ENCODE measurements at places on chromosomes 16 and 17. TPM values are rescaled to one million over a fixed set of nuclear protein-coding genes. Genes with fewer than 3 reads are reported as not detected.

Gene CBX2
- 48.6 TPM for total RNA-seq

Gene STARD3
- 56.2 TPM for total RNA-seq

Gene CHST6
- 2.4 TPM for total RNA-seq

Gene TSPOAP1
- total RNA-seq = 87.2 TPM

Gene TP53TG3
- total RNA-seq = not detected

Gene RSAD1
- 40.1 TPM for total RNA-seq

Gene IRX3
- 45.2 TPM for total RNA-seq

Gene KRTAP4-6
- not detected for total RNA-seq

DNA sequence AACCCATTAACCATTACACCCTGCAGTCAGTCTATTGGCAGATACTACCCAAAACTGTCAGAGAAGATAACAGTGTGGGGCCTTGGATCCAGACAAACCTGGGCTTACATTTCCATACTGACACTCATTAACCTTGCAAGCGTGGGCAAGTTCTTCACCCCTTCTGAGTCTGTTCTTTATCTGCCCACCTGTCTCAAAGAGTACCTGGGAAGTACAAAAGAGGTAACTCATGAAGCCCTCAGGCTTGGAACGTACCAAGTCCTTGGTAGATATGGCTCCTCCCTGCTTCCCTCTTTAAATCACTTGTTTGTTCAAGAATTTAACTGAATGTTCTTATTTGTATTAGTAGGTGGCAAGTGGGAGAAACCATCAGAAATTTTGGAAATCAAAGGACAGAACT lies 2.5 kb upstream of the IGSF6 start:
- no peaks in the 10 kb centered on the region for H3K27me3 ChIP-seq
- H3K27ac ChIP-seq = no peak overlapping the region
- peaks cover 14% of the 10 kb centered on the region for H3K36me3 ChIP-seq
- DNase-seq = no peak

DNA sequence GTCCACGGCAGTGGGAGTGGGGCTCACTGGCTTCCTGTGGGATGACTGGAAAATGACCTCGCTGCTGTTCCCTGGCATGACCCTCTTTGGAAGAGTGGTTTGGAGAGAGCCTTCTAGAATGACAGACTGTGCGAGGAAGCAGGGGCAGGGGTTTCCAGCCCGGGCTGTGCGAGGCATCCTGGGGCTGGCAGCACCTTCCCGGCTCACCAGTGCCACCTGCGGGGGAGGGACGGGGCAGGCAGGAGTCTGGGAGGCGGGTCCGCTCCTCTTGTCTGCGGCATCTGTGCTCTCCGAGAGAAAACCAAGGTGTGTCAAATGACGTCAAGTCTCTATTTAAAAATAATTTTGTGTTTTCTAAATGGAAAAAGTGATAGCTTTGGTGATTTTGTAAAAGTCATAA lies 7.8 kb upstream of the RNF213 start:
- H3K36me3 ChIP-seq = peaks cover 8% of the 10 kb centered on the region
- no peak overlapping the region for H3K27ac ChIP-seq
- no peak for DNase-seq
- H3K27me3 ChIP-seq = no peaks in the 10 kb centered on the region
- peaks cover 9% of the 10 kb centered on the region for H3K4me1 ChIP-seq

GRCh38 chr16:84700446-84701300 lies 873 bp downstream of the USP10 start:
- DNase-seq = no peak
- H3K4me1 ChIP-seq = peaks cover 41% of the 10 kb centered on the region
